Kidney (tissue), 22 donors: ENCODE measurements at places on chromosomes 6 and 20. TPM values are rescaled to one million over a fixed set of nuclear protein-coding genes. Genes with fewer than 3 reads are reported as not detected.

- no peak for DNase-seq
Measured at GRCh38 chr6:16985513-16986284, 116.2 kb upstream of the STMND1 start.

DNA sequence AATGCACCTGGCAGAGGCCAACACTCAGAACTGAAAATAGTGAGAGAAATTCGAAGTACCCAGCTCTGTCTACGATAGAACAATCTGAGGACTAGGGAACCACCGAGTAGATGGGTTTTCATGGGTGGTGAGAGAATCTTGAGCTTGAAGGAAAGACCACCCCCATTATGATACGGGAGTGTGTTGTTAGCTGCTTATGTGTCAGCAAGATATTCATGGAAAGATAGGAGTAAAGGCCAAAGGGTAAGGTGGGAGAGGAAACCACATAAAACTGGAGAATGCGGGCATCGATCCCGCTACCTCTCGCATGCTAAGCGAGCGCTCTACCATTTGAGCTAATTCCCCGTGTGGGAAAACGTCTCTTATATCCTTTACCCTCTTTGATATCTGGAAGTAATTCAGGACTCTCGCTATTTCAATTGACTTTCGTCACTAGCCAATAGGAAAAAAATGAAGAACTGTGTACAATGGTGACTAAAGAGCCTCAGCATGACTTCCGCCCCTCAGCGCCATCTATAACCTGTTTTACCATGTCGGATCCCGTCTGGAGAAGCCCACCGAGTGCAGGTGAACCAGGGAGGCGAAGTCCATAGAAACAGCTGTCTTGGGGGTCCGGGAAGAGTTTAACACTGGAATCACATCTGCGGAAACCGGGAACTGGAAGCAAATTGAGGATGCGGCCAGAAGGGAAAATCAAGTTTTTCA, 25.0 kb upstream of the ABT1 start:
- DNase-seq: peak; percentile 88

Gene KATNA1
- 18.1 TPM for polyA plus RNA-seq

Gene SGK1
- 142 TPM for polyA plus RNA-seq

Gene PAK5
- polyA plus RNA-seq: 0.22 TPM

Gene HLA-DMB
- 45.5 TPM for polyA plus RNA-seq

Gene PAQR8
- 5.9 TPM for polyA plus RNA-seq

Gene CST3
- 942 TPM for polyA plus RNA-seq

Gene NOX3
- not detected for polyA plus RNA-seq
